ENCODE measurements at places on chromosomes 5 and 9.

GRCh38 chr9:37692622-37693221, 42.0 kb downstream of the FRMPD1 start:
- DNase-seq: no peak

DNA sequence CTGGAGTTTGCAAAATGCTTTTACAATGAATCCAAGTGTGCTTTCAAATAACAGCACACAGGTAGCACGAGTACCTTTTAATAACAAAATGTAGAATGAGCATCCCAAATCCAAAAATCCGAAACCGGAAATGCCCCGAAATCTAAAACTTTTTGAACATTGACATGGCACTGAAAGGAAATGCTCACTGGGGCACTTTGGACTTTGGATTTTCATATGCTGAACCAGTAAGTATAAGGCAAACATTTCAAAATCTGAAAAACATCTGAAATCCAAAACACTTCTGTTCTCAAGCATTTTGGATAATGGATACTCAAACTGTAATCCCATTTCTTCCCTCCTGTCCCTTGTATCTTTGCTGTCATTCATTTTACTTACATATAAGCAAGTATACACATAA, 50.1 kb downstream of the GCNT4 start:
- no peak for DNase-seq

- no peak for DNase-seq
These were observed 55.4 kb upstream of the PPP3R2 start for GRCh38 chr9:101650142-101650541.

DNA sequence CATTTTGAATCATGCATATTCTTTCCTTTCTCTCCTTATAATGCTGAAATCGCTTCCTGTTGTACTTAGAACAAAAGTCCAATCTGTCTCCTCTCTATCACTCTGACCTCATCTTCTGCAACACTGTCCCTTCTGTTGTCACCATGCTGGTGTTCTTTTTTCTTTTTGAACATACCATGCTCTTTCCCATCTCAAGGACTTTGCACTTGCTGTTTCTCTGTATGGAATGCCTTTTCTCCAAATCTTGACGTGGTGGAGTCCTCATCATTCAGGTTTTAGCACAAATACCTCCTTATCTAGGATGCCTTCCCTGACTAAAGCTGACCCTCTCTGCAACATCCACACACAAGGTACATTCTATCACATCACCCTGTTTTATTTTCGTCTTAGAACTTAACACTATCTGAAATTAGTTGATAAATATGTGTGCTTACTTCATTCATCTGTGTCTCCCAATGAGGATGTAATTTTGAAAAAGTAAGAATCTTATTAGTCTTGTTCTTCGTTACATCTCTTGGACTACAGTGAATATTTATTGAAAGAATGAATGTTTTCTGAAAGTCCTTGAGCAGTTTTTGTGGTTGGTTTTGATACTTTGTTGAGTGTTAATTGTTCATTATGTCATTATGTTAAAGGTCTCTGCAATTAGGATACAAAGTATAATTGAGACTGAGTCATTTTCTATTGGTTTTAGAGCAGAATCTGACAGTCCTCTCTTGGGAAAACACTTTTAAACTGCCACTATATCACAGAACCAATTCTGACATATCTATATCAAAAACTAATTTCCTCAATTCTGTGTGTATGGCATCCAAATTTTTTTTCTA, 145.3 kb upstream of the RASA1 start:
- no peak for DNase-seq

- no peak for DNase-seq
These were observed 528.7 kb upstream of the DAP start for GRCh38 chr5:11289733-11290132.

- no peak for DNase-seq
These were observed 9.5 kb downstream of the TRIM41 start for GRCh38 chr5:181232593-181232992.

DNA sequence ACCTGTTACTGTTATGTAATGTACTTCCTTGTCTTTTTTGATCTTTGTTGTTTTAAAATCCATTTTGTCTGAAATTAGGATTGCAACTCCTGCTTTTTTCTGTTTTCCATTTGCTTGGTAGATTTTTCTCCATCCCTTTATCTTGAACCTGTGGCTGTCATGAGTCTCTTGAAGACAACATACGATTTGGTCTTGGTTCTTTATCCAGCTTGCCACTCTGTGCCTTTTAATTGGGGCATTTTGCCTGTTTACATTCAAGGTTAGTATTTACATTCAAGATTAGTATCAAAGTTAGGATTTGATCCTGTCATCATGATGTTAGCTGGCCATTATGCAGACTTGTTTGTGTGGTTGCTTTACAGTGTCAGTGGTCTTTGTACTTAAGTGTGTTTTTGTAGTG, 156.8 kb downstream of the GDNF start:
- DNase-seq: no peak

DNA sequence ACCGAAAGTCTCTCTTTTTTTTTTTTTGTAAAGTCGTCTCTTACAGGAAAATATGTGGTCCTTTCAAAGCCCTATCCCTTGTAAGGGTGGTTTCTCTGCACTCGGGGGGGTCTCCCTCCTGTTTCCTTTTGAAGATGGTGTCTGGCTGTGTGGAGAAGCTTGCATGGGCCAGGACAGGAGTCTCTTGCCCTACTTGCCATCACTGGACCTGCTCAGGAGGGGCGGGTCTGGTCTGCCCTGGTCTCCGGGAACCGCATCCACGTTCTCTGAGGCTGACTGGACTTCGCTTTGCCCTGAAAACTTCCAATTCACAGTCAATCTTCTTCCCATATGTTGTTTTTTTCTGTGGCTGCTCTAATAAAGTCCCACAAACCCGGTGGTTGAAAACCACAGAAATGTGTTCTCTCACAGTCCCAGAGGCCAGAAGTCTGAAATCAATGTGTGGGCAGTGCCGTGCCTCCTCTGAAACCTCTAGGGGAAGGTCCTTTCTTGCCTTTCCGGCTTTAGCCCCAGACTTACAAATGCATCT, 92.9 kb upstream of the IER5L start:
- DNase-seq: peak; percentile 3

- no peak for DNase-seq
These were observed 188.3 kb downstream of the OLFM1 start for GRCh38 chr9:135275571-135276289.

DNA sequence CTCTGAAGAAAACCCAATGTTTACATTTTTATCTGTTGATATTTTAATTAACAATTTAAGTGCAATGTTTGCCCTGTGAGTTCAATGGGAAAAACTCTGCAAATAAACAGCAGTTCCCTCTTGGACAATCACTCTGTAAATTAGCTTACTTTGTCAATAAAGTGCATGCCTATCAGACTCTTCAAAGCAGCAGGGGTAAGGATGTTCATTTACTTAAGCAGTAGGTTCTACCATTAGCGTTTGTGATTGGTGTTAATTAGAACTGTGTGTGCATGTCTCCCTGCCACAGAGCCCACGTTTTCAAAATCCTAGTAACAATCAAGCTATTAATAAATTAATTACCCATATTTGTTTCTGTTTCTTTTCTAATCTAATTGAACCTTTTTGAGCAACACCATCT, 1921.6 kb upstream of the WWC1 start:
- DNase-seq: no peak
